Stimulated activated CD8-positive, alpha-beta memory T cell treated with anti-CD3 and anti-CD28 coated beads, Interleukin-2, amount 100 ng/mL, for 1 hour (primary cell): ENCODE measurements at places on chromosomes 6 and 20.

GRCh38 chr6:52595796-52596130 lies 18.9 kb upstream of the TRAM2 start:
- no peak for DNase-seq

- no peak for DNase-seq
These were observed 159.4 kb upstream of the GGTLC1 start for GRCh38 chr20:24147961-24148360.

- DNase-seq, result no peak
These were observed 212.5 kb upstream of the CHD6 start for GRCh38 chr20:41830702-41831101.

GRCh38 chr20:49979030-49979832 lies 3.5 kb upstream of the SNAI1 start:
- DNase-seq, result peak; percentile 42

- no peak for DNase-seq
These were observed 37.4 kb upstream of the ARMH2 start for GRCh38 chr6:24836109-24836508.

- no peak for DNase-seq
These were observed 50.3 kb downstream of the MYB start for GRCh38 chr6:135231469-135231844.

DNA sequence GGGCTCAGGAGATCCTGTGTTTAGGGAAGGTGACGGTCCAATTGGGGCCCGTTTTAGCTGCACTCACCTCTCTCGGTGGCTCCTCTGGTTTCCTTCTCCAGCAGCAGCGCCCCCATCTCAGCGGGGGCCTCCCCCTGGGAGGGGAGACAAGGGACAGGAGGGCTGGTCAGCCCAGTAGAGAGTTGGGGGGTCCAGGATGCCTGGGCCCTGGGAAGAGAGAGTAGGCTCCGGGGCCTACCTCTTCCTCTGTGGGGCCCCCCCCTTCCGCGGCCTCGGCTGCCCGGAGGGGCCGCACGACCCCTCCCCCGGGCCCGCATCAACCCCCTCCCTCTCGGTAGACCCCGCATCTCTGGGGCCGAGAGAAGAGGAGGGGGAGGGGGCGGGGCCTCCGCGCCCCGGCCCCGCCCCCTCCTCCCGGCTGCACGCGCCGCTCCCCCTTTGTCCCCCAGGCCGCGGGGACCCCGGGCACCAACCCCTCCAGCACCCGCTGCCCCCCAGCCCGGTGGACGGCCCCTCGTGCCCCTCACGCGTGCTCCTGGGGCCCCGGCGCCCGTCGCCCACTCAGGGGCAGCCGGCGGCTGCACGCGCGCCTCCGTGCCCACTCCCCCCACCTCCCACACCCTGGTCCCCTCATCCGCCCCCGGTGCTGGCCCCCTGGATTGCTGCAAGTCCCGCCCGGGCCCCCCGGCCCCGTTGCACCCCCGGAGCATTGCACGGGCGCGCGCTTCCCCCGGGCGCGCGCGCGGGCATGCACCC lies 464 bp downstream of the EHMT2 start:
- no peak for DNase-seq

GRCh38 chr6:105909106-105909505 lies 177.0 kb upstream of the PRDM1 start:
- DNase-seq, result no peak

GRCh38 chr6:165615636-165616035 lies 47.4 kb downstream of the PDE10A start:
- DNase-seq, result no peak

GRCh38 chr20:59242714-59243626 lies 57.4 kb upstream of the EDN3 start:
- peak; percentile 8 for DNase-seq

- no peak for DNase-seq
These were observed 28.0 kb upstream of the NEDD9 start for GRCh38 chr6:11260249-11261038.

GRCh38 chr6:111586554-111586953 lies 19.1 kb downstream of the TRAF3IP2 start:
- no peak for DNase-seq

DNA sequence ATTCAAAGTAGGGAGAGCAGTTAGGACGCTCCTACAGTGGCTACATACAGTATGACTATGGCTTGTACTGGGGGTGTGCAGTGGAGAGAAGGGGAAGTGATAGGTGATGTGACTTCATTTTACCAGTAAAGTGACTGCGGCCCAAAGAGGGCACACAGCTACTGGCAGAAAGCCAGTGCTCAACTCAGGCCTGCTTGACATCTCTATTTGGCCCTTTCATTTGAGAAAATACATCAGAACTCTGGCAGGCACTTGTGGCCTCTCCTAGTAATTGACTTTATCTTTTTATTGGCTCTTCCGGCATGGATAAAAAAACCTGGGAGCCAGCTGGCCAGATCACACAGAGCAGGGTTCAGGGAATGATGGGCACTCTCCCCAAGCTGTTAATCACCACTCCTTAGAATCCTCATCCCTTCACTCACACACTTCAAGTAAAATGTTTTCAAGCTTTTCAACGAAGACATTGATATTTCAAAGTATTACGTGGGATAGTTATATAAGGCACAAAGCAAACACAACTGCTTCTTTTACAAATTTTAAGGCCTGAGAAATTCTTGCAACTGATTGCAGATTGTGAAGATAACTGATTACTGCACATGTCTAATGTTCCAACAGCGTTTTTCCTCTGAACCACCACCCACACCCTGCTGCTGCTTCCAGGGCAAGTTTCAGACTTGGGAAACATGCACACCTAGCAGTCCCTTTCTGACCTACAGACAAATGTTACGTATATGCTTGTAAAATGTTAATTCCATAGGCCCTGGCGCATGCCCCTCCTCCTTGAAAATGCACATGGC lies 73.5 kb downstream of the TNFRSF21 start:
- DNase-seq, result no peak

GRCh38 chr6:20640181-20640580 lies 105.9 kb downstream of the CDKAL1 start:
- no peak for DNase-seq

DNA sequence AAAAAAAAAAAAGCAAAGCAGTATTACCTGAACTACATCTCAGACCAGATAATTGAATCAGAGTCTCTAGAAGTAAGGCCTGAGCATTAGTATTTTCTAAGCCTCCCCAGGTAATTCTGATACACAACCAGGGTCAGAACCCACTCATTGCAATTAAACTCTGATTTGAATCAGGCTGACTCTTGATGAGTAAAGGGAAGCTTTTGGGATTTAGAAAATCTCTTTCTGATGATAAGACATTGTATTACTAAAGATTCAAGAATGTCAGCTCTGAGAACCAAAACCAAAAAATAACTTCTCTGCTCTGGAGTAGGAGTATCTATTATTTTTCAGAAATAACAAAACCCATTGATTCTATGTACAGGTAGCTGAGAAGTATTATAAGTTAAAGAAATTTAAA lies 100.1 kb upstream of the COL21A1 start:
- no peak for DNase-seq
